GM10248 (cell line): ENCODE measurements at places on chromosomes 4 and X.
A peak's percentile ranks its signal among the peaks of the same experiment; 100 is the strongest.

GRCh38 chr4:169293343-169294176, 22.8 kb upstream of the SH3RF1 start:
- DNase-seq = peak; percentile 48

GRCh38 chr4:111231281-111231680, 608.4 kb upstream of the PITX2 start:
- DNase-seq = no peak

DNA sequence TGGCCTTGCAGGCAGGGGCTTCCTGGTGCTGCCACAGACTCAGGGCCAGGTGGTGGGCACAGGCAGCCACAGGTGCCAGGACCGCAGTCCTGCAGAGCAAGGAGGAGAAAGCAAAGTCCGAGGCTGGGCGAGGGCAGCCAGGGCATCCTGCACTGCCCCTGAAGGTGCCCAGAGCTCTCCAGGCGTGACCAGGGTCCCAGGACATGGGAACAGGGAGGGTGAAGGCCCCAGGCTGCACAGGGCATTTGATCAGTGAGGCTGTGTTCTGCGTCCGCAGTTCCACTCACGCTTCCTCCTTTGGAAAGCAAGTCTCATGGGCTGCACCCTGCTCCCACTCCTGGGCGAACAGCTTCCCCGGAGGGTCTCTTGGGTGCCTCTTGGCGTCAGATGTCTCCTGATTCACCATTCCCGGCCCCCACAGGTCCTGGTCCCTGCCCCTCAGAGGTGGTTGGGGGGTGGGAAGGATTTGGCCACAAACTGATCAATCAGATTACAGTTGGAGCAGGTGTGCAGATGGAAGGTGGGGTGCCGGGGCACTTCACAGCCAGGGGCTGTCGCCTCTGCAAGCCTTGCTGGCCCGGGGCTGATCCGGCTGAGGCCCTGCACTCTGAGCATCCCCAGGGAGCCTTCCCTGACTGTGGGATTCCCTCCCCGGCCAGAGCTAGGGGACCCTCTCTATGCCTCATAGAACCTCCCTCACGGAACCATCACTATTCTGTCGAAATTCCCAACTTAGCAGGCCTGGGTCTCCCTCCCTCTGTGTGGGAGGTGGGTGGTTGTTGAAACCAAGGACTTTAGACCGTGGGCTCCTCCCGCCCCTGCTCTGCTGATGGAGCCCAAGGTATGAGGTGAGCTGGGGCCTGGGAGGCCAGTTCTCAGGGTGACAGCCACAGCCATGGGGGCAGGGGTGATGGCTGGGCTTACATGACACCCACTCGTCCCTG, 3.3 kb downstream of the SH3TC1 start:
- no peak for DNase-seq

DNA sequence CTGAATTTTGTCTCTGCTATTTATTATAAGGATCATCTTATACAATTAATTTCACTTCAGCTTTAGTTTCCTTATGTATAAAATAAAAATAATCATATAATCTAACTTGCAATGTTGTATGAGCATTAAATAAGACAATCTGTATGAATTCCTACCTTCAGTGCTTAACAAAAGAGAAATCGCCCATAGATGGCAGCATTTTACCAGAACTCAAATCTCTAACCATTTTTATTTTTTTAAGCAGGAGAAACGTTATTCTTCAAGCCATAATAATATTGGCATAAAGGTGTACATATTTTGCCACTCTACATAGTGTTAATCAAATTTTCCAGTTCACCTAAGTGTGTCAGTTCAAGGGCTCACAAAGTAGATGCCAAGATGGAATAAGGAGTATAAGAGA, 78.8 kb downstream of the TMEM47 start:
- DNase-seq = no peak

- DNase-seq = peak; percentile 64
Measured at GRCh38 chr4:5050520-5051277, 581 bp upstream of the STK32B start.

- peak; percentile 22 for DNase-seq
Measured at GRCh38 chr4:86441175-86441936, 81.5 kb upstream of the MAPK10 start.

DNA sequence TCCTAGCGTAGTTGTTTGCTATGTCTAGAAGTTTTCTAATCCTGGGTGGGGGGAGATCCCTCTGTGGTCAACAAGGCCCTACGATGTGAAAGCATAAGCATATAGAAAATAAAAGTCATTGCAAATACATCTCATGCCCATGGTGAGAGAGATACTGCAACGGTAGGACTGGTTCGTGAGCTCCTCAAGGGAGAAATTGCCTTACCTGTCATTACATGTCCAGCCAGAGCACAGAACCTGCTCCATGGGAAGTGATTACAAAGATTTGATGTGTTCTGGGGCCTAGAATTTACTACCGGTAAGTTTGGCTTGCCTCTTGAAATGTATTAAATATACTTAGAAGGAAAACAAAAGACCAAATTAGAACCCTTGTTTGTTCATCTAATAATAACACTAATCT, 60.9 kb upstream of the FAM47B start:
- no peak for DNase-seq

GRCh38 chr4:142124874-142125273, 488.5 kb downstream of the IL15 start:
- DNase-seq = no peak

DNA sequence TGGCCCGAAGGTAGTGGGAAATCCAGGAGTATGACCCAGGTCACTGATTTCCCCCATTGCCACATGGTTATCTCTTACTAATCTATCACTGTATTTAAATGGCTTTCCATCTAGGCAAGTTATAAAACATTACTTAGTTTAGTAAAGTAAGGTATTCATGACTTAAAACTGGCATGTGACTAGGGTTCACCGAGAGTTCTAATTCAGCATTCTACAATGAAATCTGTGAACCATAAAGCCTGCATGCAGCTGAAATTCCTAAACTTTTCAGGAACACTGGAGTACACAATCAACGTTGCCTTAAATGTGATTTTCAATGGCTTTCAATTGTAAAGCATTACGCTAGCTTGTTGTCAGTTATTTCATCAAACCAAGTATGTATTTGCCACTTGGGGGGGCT, 22.7 kb upstream of the PRPS2 start:
- no peak for DNase-seq

GRCh38 chrX:120125444-120125843, 9.7 kb upstream of the RHOXF1 start:
- DNase-seq = no peak

GRCh38 chrX:74343343-74344279, 39.6 kb downstream of the ZCCHC13 start:
- DNase-seq = peak; percentile 35

GRCh38 chr4:162952232-162952631, 214.5 kb downstream of the NAF1 start:
- no peak for DNase-seq

GRCh38 chrX:45404206-45404605, 203.5 kb upstream of the DIPK2B start:
- no peak for DNase-seq
